ENCODE measurements at places on chromosomes 13 and 19.

DNA sequence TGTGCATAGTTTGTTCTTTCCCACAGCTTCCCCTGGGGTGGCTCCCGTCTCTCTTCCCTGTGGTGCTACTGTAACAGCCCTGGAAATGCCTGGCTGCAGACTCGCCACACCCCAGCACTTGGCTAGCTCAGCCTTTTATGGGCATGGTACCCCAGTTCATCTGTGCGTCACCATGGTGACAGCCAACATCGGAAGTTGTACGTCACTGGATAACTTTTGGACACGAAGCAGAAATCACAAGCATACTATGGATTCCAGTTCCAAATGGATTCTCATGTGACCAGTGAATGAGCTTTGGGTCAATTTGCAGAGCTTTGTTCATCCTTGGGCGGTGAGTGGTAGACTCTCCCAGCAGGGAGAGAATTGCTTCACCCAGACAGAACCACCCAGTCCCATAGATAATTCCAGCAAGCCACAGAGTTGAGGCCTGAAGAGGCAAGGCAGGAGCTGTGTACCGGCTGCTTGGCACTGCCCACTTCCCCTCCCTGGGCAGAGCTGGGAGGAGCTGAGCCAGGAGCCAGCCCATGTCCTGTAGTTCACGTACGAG lies 54.4 kb downstream of the COL4A2 start:
- DNase-seq, result no peak

DNA sequence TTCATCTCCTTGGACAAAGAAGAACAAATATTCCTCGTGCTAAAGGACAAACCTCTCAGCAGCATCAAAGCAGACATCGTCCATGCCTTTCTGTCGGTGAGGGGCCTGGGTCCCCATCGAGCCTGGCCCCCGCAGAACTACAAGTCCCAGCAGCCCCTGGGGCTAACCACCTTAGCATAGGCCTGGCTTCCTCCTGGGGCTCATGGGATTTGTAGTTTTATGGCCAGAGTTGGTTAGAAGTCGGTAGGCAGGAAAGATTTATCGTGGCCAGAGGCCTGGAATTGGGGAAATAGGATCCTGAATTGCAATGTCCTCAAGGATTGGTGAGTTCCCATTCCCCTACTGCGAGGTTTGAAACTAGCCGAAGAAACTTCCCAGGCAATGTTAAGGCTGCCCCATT lies 19.6 kb downstream of the TMEM150B start:
- no peak for DNase-seq

- no peak for DNase-seq
These were observed 28.7 kb downstream of the LACC1 start for GRCh38 chr13:43908156-43909126.

- DNase-seq, result no peak
These were observed 7.0 kb upstream of the ZNF550 start for GRCh38 chr19:57566396-57567265.

DNA sequence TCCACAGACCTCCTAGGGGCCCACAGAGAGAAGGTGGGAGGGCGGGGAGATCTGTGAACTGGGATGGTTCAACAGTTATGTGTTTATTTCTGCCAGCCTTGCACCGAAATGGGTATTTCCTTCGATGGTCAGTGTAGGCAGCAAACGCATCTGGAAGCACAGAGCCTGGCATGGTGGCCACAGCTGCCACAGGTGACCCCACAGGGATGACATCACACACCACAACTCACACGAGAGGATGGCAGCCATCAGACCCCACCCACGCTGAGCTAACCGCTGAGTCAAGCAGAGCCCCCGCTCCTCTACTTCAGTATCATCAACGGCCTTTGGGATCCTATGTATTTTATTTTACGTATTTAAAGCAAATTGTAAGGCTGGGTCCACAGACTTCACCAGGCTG lies 37.4 kb downstream of the NAXD start:
- no peak for DNase-seq

- no peak for DNase-seq
These were observed 12.1 kb downstream of the FZR1 start for GRCh38 chr19:3518255-3518654.

- DNase-seq, result no peak
These were observed 719.8 kb downstream of the SLITRK1 start for GRCh38 chr13:83162493-83162892.

DNA sequence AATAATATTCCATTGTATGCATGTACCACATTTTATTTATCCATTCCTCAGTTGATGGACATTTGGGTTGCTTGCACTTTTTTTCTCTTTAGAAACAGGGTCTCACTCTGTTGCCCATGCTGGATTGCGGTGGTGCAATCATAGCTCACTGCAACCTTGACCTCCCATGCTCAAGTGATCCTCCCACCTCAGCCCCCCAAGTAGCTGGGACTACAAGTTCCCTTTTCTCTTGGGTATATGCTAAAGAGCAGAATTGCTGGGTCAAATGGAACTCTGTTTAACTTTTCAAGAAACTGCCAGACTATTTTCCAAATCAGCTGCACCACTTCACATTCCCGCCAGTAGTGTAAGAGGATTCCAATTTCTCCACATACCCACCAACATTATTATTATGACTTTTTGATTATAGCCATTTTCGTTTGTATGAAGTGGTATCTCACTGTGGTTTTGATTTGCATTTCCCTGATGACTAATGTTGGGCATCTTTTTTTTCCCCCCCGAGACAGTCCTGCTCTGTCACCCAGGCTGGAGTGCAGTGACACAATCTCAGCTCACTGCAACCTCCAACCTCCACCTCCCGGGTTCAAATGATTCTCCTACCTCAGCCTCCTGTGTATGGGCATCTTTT lies 7.6 kb upstream of the IPO5 start:
- no peak for DNase-seq

DNA sequence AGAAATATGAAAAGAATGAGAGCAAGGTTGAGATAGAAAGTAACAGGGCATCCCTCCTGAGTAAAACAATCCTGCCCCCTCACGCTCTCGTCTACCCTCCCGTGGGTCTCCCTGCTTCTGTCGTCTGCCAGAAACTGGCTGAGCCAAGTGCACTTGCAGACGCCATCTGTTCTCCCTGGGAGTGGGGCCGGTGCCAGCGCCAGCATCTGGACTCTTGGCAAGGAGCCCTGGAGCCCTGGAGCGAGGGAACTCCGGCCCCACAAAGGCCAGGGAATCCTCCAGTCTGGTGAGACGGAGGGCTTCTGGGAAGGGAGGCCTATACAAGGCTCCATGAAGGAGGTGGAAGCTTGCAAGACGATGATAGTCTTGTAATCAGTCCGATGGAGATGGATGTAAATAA lies 2.3 kb upstream of the TMEM91 start:
- DNase-seq, result no peak

DNA sequence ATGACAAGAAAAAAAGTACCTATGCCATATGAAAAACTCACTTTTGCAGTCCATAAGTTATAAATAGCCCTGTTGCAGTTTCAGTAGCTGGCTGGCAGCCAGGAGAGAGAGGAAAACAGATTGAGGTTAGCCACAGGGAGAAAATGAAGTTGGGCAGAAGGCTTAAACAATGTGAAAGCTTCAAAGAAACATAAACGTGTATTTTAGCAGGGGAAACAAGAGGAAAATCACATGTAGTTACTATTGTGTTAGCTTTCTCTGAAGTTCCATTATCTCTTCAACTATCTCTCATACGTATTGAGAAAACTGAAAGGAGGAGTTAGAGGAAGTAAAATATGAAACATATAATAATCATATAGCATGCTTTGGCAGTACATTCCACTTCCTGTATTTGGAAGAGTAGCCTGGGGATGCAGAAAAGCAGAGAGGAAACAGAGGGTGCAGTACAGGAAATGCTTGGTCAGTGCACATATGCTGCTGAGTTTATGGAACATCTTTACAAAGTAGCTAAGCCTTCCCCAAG lies 1551.1 kb downstream of the EFNB2 start:
- no peak for DNase-seq

DNA sequence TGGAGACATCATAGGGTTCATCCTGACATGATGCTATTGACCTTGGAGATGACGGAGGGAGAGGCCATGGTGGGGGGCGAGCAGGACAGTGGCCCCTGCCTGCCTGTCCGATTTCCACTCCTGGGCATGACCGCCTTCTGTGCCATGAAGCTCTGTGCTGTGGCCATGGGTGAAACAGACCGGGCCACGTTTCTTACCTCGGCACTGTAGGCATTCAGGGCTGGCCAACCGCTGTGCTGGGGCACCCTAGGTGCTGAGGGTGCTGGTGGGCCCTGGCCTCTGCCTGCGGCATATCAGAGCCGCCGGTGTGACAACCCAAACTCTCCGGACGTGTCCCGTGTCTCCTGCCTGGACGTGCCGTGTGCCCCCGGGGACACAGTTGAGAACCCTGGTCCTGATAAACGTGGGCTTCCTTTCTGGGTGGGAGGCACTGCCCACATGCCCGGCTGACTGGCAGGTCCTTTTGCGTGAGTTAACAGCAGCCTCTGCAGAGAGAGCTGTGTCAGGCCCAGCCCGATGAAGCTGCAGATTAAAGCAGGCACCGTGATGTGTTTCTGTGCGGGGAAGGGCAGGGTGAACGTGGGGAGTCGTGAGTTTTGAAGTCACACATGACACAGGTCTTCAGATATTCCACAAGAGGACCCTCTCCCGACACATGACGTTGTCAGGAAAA lies 46.5 kb downstream of the TMEM255B start:
- no peak for DNase-seq

GRCh38 chr13:19591864-19592263 lies 30.5 kb upstream of the TPTE2 start:
- no peak for DNase-seq

GRCh38 chr19:9885077-9885552 lies 50.0 kb downstream of the PIN1 start:
- no peak for DNase-seq
